ENCODE measurements at places on chromosomes 11 and 22.

DNA sequence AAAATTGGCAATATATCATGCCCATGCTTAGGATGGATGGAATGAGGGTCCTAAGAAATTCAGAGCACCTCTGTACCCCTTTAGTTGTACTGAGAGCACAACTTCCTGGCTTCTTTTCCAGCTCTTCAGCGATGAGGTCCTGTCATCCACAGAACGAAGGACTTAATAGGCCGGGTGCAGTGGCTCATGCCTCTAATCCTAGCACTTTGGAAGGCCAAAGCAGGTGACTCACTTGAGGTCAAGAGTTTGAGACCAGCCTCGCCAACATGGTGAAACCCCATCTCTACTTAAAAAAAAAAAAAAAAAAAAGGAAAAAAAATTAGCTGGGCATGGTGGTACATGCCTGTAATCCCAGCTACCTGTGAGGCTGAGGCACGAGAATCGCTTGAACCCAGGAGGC lies 125.3 kb upstream of the BMAL1 start:
- no peaks in the 10 kb centered on the region for H3K27me3 ChIP-seq
- peaks cover 1% of the 10 kb centered on the region for H3K4me1 ChIP-seq
- DNase-seq, result no peak
- no peaks in the 10 kb centered on the region for H3K36me3 ChIP-seq
- no peak overlapping the region for H3K27ac ChIP-seq
- H3K4me3 ChIP-seq, result no peak overlapping the region

GRCh38 chr11:69715446-69715845 lies 11.6 kb upstream of the FGF19 start:
- no peak overlapping the region for H3K4me3 ChIP-seq
- DNase-seq, result no peak
- H3K36me3 ChIP-seq, result no peaks in the 10 kb centered on the region
- no peak overlapping the region for H3K27ac ChIP-seq
- H3K4me1 ChIP-seq, result peaks cover 12% of the 10 kb centered on the region

- no peaks in the 10 kb centered on the region for H3K4me1 ChIP-seq
- H3K27ac ChIP-seq, result no peak overlapping the region
- H3K27me3 ChIP-seq, result no peaks in the 10 kb centered on the region
- no peak for DNase-seq
These were observed 27.2 kb upstream of the RASL10A start for GRCh38 chr22:29342577-29343312.

GRCh38 chr11:125315079-125315740 lies 150.7 kb downstream of the PKNOX2 start:
- H3K36me3 ChIP-seq, result no peaks in the 10 kb centered on the region
- H3K4me3 ChIP-seq, result no peak overlapping the region
- no peak overlapping the region for H3K27ac ChIP-seq

GRCh38 chr22:43411040-43411868 lies 560 bp upstream of the MPPED1 start:
- H3K36me3 ChIP-seq, result no peaks in the 10 kb centered on the region
- no peak for DNase-seq
- no peak overlapping the region for H3K27ac ChIP-seq
- H3K4me3 ChIP-seq, result peak overlapping the region; percentile 63

DNA sequence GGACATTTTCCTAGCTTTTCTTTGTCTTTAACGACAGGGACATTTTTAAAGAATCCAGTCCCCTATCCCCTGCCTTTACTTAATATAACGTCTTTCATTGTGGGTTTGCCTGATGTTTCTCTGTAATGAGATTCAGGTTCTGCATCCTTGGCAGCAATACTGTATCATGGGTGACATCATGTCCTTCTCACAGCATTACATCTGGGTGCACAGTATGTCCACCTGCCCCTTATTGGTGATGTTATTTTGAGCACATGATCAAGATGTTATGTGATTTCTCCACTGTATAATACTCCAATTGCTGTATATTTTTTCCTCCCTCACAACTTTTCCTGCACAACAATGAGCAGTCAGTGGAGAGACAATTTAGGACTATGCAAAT lies 9.7 kb upstream of the STK33 start:
- H3K27ac ChIP-seq, result no peak overlapping the region
- H3K4me3 ChIP-seq, result no peak overlapping the region
- no peaks in the 10 kb centered on the region for H3K27me3 ChIP-seq
- H3K4me1 ChIP-seq, result peaks cover 7% of the 10 kb centered on the region

- no peaks in the 10 kb centered on the region for H3K36me3 ChIP-seq
- no peaks in the 10 kb centered on the region for H3K4me1 ChIP-seq
- no peak overlapping the region for H3K4me3 ChIP-seq
These were observed 146.8 kb downstream of the ENTHD1 start for GRCh38 chr22:39746600-39747262.

DNA sequence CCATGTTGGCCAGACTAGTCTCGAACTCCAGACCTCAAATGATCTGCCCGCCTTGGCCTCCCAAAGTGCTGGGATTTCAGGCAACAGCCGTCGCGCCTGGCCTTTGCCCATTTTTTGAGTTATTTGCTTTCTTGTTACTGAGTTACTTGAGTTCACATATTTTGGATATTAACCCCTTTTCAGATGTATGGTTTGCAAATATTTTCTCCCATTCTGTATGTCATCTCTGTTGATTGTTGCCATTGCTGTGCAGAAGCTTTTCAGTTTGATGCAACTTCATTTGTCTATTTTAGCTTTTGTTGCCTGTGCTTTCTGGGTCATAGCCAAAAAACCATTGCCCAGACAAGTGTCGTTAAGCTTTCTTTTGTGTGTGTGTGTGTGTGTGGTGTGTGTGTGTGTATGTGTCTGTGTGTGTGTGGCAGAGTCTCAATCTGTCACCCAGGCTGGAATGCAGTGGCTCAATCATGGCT lies 6.8 kb downstream of the TSGA10IP start:
- H3K36me3 ChIP-seq, result peaks cover 2% of the 10 kb centered on the region
- no peak for DNase-seq
- H3K4me1 ChIP-seq, result no peaks in the 10 kb centered on the region
- no peak overlapping the region for H3K27ac ChIP-seq
- no peaks in the 10 kb centered on the region for H3K27me3 ChIP-seq
